Posterior cingulate gyrus (tissue), 11 donors: ENCODE measurements at places on chromosomes 4 and X.
A peak's percentile ranks its signal among the peaks of the same experiment; 100 is the strongest.

GRCh38 chrX:3651277-3651676, 62.2 kb downstream of the PRKX start:
- no peak for DNase-seq

DNA sequence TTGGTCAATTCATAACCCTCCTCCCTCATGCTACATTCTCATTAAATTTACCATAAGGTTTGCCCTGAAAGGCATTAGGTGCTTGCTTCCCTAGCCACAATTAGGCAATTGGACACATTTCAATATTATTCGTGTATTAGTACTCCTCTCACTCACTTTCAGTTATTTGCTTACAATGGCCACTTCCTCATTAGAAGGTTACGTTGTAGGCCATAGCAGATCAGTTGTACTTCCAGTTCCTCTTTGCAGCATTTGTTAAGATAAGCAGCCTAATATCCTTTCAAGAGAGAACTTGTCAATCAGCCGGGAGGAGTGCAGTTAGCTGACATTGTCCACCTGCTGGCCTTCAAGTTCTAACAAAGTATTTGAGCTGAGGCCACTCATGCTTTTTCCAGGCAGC, 1017.2 kb downstream of the PCDH7 start:
- DNase-seq: no peak

GRCh38 chr4:168710353-168710946, 213.6 kb downstream of the PALLD start:
- no peak for DNase-seq

DNA sequence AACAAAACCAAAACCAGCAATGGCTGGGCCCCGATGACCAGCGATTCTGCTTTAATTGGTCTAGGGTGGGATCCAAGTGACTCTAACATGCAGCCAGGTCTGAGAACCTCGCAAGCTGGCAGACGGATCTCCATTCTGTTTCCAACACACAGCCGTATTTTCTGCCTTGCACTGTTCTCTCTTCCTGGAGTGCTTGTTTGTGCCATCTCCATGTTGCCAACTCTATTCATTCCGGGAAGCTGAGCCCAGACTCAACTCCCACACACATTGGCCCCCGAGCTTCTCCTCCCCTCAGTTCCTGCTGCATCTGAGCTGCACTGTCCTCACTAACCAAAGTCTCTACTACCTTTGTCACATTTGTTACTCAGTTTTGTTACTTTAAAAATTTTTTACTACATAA, 35.6 kb downstream of the GEMIN8 start:
- DNase-seq: peak; percentile 87

GRCh38 chr4:116243431-116243830, 841.9 kb downstream of the TRAM1L1 start:
- no peak for DNase-seq

- peak; percentile 85 for DNase-seq
These were observed 674 bp downstream of the SEC24B start for GRCh38 chr4:109434007-109434971.

DNA sequence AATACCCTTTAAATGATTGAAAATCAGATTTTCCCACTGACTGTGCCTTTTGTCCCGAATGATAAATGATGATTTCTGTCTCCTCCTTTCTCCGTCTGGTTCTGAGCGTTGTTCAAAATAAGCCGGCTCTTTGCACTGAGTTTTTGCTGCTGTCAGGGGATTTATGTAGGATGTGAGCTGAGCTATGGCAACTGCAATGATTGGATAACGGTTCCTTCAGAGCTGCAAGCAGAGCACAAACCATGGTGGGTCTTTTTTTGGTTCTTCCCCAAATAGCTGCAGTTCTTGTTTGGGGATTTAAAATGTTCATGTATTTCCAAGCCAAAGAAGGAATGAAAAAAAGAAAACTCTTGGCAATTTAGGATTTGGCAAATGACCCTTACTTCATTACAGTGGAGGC, 124.5 kb upstream of the CASK start:
- DNase-seq: no peak

- no peak for DNase-seq
These were observed 54.6 kb upstream of the MAP3K15 start for GRCh38 chrX:19569930-19570329.

DNA sequence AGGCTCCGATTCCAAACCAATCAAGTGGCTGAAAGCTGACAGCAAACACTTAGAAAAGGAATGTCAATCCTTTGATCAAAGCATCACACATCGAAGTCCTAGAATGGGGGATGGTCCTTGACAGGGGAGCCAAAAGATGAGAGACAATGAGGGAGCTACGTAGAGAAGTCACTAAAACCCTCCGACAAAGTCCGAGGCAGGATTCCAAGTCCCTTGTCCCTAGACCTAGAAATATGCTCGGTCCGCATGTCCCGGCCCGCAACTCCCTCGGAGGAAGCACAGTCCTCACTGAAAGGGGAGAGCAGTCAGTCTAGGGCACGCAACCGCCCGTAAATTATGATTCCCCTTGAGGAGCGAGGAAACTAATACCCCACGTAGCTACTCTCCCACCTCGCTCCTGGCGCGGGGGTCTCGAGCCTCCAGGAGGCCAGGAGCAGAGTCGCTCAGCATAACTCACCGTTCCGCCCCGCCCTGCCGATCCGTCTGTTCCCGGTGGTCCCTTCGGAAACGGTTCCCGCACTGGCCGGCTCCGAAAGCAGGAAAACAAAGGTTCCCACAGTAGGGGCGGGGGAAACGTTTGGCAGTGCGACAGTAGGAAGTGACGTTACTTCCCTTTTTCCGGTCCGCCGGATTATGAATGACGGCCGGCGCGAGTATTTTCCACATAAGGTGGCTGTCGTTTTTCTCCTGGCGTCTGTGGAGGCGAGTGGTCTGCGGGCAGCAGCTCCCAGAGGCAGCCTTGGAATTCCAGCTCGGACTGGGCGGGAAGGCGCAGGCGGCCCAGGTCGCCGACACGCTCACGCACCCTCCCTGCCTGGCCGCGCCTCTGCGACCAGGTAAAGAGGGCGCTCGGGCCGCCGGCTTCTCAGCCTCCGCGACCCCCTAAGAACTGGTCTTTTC, at the start of the genes GSTCD and INTS12:
TSS of gene GSTCD (plus strand) at position 604 of the 900 bp plus-strand sequence. CDS start 8,830 bp downstream, outside the sequence.
TSS of gene INTS12 (minus strand) at position 509 of the 900 bp plus-strand sequence. CDS start 8,684 bp downstream, outside the sequence.
- peak; percentile 93 for DNase-seq

DNA sequence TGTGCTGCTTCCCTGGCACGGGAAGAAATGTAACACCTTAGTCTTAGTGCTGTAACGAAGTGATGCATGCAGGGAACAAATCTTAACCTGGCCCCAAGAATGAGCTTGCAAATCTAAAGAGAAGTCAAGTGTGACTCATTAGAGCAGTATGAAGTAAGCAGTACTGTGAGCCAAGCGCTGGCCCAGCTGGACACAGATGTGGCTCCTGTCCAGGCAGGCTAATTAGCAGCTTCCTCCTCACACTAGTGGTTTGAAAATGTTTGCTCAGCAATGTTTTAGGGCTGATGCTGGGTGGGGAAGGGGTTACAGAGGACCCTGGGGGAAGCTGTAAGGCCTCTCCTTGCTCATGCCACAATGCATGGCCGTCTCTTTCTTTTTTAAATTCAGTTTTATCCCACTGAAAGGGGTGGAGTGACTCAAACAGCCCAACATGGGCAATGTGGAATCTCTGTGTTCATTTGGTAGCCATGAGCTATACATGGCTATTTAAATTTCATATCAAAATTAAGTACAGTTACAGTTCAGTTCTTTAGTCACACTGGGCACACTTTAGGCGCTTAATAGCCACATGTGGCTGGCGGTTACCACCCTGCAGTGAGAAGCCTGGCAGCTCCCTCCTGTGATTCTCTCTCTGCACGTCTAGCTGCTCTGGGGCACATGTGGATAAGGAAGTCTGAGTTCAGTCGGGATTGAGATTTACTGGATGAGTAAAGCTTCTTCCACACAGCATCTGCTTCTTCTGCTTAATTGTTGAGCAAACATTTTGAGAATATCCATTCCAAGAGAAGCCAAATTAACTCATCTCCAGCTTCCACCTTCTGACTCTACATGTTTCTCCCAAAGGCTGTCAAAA, 48.8 kb downstream of the MAP7D2 start:
- peak; percentile 79 for DNase-seq

GRCh38 chr4:148204892-148205291, 237.3 kb downstream of the NR3C2 start:
- no peak for DNase-seq
